ENCODE measurements at places on chromosomes 3 and 15. TPM values are rescaled to one million over a fixed set of nuclear protein-coding genes. Genes with fewer than 3 reads are reported as not detected.

- DNase-seq = no peak
These were observed 2.5 kb downstream of the EFCC1 start for GRCh38 chr3:129003578-129004112.

- DNase-seq = no peak
These were observed 452 bp downstream of the TMEM158 start for GRCh38 chr3:45225465-45226205.

DNA sequence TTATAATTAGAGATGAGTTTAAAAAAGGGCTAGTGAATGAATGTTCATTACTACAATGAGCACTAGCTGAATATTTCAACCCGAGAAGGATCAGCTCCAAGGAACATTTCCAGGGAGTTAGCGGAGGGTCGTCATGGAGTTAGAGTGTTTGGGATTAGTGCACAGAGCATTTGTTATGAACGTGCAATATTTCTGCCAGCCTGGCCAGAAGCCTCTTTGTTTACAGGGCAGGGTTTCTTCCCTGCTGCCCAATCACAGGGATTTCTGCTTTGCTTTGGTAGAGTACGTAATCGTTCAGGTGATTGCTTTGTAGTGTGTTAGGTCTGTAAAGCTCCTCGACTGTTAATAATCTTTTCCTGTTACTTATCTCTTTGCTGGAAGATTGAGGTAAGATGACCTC is 5.9 kb downstream of the CGNL1 start:
- no peak for DNase-seq

GRCh38 chr3:132783152-132783551 is 60.9 kb upstream of the NPHP3 start:
- DNase-seq = no peak

DNA sequence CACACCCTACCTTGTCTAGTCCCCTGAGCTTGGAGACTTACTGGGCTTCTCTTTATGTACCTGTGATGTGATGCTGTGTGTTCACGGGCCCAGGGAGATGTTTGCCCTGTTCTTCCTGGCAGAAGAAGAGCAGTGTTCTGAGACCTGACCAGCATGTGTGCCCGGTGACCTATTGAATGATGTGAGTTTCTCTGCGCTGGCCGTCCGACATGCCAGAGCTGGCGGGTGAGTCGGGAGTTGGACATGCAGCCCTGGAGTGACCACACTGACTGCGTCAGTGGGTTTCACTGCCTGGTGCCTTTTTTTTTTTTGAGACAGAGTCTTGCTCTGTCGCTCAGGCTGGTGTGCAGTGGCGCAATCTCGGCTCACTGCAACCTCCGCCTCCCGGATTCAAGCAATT is 42.3 kb downstream of the CGNL1 start:
- peak; percentile 85 for DNase-seq

DNA sequence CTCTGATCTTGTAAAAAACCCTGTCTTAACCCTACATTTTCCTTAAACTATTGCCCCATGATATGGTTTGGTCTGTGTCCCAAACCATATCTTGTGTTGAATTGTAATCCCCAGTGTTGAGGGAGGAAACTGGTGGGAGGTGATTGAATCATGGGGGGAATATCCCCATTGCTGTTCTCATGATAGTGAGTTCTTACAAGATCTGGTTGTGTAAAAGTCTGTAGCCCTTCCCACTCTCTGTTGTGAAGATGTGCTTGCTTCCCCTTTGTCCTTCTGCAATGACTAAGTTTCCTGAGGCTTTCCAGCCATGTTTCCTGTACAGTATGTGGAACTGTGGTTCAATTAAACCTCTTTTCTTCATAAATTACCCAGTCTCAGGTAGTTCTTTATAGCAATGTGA is 881.4 kb downstream of the DIPK2A start:
- no peak for DNase-seq

- peak; percentile 19 for DNase-seq
These were observed 23.2 kb upstream of the LAMP3 start for GRCh38 chr3:183185696-183186095.

The AADACL2 gene
- total RNA-seq = not detected

DNA sequence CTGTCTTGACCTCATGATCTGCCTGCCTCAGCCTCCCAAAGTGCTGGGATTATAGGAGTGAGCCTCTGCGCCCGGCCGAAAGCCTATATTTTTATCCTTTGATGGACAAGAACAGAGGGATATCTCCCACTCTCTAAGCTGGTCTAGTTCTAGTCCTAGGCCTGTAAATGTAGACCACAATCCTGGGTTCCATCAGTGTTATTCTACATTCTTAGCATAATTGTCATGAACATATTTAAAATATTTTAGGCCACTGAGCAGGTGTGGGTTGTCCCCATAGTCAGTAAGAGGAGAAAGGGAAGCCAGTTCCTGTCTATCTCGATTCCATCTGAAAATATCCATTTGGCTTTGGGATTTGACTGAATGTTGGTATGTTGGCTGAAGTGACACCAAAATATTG is 118.1 kb downstream of the EBLN2 start:
- no peak for DNase-seq

DNA sequence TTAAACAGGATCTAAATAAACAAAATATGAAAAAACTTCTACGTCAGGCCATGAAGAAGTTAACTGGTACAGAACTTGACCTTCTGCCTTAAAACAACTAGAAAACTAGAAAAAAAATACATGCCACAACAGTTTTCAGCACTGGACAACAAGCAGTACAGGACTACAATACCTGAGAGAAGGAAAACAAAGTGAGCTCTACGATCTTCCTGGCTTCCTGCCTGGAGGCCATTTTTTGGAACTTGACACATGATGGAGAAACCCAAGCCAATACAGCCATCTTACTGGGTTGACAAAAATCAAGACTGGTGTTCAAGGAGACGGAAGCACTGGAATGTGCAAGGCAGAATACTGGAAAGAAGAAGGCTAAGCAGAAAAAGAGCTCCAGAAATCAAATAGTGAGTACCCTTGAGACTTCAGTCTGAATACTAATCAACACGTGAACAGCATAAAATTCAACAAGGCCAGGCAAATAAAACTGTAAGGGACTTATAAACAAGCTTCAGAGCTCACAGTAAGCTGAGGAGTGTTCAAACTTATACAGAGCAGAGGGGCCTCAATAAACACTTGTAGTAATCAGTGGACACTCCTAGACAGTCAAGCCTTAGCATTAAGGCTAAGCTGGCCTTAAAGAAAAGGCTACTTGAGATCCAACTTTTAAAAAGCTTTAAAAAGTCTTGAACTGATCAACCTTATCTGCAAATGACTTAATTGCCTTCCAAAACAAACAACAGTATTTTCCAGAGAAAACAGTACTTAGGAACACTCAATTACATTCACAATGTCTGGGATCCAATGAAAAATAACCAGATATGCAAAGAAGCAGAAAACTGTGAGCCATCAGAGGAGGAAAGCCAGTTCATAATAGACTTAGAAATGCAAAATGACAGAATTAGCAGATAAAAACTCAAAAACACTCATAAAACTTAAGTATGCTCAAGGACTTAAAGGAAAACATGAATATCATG is 63.2 kb downstream of the DLG1 start:
- no peak for DNase-seq

The CYP1A2 gene
- total RNA-seq = not detected

DNA sequence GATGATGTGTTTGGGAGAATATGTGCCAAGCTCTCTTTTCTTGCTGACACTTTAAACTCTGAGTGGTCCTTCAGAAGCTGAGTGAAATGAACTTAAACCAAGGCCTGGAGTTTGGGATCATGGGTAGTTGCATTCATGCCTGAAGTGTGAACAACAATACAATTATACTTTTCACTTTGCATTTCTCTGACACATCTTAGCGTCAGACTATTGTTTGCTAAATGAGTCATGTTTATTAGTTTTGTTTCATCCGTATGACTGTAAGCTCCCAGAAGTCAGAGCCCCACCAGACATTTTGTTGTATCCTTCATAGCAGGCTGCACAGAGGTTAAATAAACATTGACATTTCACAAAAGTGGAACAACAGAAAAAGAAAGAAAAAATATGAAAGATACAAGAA is 542.6 kb downstream of the TUSC7 start:
- peak; percentile 30 for DNase-seq

The SLC25A36 gene
- 34.4 TPM for total RNA-seq

DNA sequence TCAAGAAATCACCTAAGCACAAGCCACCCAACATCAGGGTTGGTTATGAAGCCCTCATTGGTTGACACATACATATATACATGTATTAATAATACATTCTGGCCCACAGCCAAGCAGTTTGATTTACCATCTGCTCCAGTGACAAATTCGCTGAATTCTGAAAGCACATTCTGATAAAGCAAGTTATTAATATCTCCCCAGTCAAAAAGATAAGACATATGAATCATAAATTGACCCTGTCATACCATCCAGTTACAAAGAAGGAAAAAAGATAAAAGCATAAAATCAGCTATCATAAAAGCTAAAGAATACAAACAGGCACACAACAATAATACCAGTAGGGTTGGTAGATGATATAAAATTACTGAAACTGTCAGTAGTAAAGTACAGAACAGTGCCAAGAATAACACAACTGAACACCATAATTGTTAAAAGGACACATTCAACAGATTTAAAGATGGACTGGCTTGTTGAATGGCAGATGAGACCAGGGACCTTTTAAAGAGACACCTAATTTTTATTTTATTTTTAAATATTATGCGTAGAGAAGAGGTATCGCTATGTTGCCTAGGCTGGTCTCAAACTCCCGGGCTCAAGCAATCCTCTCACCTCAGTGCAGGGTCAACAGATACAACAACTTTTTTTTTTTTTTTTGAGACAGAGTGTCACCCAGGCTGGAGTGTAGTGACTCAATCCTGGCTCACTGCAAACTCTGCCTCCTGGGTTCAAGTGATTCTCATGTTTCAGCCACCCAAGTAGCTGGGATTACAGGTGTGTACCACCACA is 7.7 kb downstream of the SNX4 start:
- DNase-seq = no peak

GRCh38 chr15:93164409-93164808 is 75.4 kb upstream of the RGMA start:
- DNase-seq = no peak

The AADAC gene
- not detected for total RNA-seq

DNA sequence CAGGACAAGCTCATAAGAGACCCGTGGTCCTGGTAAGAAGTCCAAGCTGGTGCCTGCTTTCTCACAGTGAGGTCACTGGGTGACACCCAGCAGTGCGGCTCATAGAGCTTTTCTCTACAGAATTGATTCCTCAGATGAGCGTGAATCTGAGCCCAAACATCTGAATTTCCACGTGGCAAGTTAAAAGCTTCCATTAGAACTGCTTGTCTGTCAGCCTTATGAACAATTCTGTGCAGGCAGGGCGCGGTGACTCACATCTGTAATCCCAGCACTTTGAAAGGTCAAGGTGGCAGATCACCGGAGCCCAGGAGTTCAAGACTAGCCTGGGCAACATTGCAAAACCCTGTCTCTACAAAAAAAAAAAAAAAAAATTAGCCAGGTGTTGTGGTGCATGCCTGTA is 113.1 kb upstream of the ABHD17C start:
- DNase-seq = no peak

- no peak for DNase-seq
These were observed 135.2 kb upstream of the HES1 start for GRCh38 chr3:194000712-194001111.

- DNase-seq = no peak
These were observed 75.6 kb upstream of the LMOD3 start for GRCh38 chr3:69197922-69198530.

DNA sequence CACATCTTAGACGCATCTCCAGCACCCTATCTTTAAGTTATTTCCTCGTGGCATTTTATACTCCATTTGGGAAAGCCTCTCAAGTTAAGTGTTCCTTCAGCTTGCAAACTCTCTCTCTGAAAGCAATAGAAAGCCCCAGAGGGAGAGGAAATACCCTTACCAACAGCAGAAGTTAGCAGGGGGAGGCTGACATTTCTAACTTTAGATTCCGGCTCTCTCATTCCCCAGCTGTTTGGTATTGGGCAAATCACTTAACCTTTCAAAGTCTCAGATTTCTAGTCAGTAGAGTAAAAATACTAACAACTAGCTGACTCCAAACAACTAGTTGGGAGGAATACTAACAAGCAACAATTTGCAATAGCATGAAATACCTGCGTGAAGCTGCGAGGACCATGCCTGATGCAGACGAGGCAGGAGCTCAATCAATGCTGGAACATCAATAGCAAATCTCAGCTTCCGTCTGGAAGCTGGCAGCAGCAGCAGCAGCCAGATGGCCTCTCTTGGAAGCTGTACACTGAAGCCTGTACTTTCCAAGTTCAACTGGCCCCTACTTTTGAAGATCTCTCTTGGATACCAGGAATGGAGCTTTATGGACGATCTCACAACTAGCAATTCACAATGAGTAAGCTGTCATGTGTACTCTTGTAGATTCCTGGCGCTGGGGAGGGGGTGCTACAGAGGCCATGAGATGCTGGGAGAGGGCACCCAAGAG is 47.8 kb downstream of the THBS1 start:
- no peak for DNase-seq

The TGM4 gene
- total RNA-seq = not detected

DNA sequence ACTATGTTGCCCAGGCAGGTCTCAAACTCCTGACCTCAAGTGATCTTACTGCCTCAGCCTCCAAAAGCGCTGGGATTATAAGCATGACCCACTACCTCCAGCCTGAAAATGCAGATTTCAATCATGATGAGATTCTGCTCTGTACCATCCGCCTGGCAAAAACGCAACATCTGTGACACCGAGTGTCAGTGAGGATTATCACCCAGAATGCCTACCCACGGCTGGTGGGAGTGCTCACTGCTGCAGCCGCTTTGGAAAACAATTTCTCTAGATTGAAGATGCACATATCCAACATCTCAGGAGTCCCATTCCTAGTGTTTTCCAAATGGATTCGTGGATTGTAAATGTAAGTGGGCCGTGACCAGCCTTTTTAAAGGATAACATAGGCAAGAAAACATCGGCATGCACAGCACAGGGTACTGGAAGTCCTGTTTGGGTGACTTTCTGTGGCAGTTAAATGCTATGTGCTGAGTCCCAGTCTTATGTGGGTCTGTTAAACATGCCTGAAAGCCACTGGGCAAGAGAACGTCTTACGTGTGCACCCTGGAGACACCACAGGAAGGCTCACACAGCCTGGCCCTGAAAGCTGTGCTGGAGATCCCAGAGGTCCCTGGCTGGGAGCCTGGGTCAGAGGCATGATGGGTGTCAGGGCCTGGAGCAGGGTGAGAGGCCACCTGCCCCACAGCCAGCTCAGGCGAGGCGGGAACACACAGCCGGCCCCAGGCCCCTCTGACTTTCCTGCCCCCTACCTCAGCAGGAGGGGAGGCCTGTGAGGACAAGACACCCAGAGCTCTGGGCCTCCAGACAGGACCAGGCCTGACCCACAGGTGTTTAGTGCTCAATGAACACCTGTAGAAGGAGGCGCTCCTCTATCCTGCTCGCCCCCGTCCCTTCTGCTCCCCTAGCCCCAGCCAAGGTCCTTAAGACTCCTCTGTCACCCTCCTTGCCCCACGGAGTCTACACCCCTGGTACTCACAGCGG is 918 bp downstream of the PRSS50 start:
- DNase-seq = no peak

All from epithelial cell of proximal tubule (primary cell).